ENCODE measurements at places on chromosomes 11 and 22. TPM values are rescaled to one million over a fixed set of nuclear protein-coding genes. Genes with fewer than 3 reads are reported as not detected.

Gene KAT5
- 82.9 TPM for total RNA-seq

Gene KRTAP5-8
- total RNA-seq, result not detected

Gene TRIM6
- 0.31 TPM for total RNA-seq

Gene COA4
- total RNA-seq, result 77.2 TPM
